ENCODE measurements at places on chromosomes 7 and 10.

DNA sequence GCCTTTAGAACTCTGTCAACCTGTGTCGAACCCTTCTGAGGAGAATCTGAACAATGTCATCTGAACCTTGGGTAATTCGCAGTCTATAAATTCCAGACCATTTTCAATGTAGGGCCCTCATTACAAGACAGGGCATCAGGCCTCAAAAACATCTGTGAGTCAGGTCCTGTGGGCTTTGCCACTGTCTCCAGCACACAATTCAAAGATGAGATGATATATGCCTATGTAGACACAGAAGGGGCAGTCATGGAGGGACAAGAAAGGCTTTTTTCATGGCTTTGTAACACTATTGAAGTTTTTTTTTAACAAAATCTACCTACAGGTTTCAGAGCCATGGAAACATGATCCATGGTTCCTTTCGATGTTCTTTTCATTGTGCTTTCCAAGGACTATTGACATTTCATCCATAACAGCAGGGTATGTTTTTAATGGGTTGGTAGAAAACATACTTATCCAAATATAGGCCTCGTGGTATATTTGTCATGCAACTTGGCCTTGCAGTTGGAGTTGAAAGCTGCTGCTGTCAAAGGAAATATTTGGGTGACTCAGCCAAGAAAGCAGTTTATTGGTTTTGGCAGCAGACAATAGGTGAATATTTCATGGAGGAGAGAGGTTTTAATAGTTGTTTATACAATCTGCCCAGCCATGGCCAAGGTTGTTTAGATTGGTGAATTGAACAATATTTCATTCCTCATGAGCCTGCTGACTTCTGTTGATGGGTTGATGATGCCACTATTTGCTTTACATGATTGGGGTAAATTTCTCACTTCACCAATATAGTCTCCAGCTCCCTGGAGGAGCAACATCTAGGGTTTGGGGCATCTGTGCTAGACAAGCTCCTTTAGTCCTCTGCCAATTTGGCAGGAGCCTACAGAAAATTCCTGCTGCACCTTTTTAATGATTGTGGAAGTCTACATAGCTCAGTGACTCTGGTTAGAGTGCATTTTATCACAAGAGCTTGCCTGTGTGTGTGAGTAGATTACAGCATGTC is 158.4 kb upstream of the TMEM72 start:
- peak; percentile 75 for DNase-seq

- no peak for DNase-seq
Observed at GRCh38 chr10:32104181-32104580, 48.0 kb upstream of the KIF5B start.

DNA sequence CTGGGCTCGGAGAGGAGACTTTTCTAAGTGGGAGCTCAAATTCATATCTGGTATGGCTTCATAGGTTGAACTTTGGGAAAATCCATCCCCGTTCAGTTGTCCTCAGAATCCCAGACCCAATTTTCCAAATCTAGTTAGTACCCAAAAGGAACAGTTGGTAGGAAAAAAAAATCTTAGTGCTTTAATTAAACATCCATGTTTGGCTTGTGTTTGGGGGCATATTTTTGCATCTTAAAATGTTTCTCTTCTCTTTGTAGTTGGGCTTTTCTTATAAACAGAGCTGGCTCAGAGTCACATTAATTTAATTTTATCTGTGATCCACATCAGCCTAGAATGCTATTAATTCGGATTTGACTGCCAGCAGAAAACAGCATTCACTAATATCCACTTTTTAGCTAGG is 165.9 kb downstream of the BUB3 start:
- no peak for DNase-seq

DNA sequence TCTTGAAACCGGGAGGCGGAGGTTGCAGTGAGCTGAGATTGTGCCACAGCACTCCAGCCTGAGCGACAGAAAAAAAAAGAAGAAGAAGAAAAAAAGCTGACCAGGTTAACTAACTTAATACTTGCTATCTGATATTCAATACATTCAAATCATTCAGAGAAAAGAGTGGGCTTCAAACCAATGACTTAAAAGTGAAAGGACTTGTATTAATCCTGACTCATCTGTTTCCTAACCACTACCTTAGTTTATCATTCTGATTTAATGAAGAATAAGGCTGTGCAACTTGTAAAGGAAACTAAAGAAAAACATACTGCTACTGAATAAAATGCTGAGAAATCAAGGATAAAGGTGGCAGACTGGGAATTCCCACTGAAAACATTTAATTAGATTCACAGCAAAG is 128.4 kb downstream of the NRBF2 start:
- DNase-seq, result no peak

DNA sequence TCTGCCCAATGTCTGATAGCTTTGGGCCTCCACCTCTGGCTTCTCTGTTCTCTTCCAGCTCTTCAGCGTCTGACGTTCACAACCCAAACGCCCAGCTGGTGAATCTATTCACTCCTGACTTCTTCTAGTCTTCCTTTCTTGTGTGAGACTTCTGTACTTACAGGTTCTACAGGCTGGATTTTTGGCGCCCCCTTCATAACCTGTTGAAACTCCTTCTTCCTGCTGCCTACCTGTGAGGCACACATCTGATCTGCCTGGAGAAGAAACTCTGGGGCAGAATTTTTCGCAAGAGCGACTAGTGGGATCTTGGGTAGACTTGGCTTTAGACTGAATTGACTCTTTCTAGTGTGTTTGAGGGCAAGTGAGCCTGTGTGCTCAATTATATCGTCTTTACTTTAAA is 249.3 kb downstream of the REEP3 start:
- DNase-seq, result peak; percentile 11

GRCh38 chr10:9331583-9332008 is 1277.1 kb downstream of the GATA3 start:
- peak; percentile 65 for DNase-seq

- no peak for DNase-seq
Observed at GRCh38 chr7:6237011-6237410, 35.4 kb downstream of the CYTH3 start.

- DNase-seq, result peak; percentile 97
Observed at GRCh38 chr10:48470893-48471805, 133.7 kb downstream of the ARHGAP22 start.

GRCh38 chr10:60566096-60566495 is 176.4 kb upstream of the ANK3 start:
- DNase-seq, result no peak

GRCh38 chr7:73706126-73707044 is 13.1 kb downstream of the STX1A start:
- peak; percentile 84 for DNase-seq

DNA sequence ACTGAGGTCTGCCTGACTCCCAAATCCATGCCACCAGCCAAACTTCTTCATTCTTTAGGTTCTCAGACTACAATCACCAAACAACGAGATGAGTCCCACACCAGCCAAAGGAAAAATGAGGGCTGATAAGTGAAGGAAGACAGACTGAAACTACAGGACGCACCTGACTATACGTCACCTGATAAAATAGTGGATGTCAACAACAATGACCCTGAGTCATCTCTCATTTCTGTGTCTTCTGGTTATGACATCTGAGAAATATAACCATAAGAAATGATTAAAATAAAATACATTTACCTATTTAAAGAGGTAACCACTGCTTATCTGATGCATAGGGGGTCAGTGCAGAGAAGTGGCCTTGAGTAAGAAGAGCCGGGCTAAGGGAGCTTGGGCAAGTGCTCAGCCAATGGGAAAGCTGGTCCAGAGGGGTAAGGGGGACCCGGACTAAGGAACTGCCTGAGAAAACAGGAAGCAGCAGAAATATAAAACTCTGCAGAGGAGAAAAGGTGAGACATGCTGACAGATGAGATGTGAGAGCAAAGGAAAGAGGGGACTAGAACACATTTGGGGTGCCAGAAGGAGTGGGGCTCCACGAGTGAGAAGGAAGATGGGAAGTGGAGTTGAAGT is 51.8 kb downstream of the HIPK2 start:
- no peak for DNase-seq

- peak; percentile 41 for DNase-seq
Observed at GRCh38 chr10:46992803-46993561, 81.8 kb downstream of the PTPN20 start.

GRCh38 chr7:41900532-41900931 is 197.6 kb upstream of the INHBA start:
- no peak for DNase-seq

DNA sequence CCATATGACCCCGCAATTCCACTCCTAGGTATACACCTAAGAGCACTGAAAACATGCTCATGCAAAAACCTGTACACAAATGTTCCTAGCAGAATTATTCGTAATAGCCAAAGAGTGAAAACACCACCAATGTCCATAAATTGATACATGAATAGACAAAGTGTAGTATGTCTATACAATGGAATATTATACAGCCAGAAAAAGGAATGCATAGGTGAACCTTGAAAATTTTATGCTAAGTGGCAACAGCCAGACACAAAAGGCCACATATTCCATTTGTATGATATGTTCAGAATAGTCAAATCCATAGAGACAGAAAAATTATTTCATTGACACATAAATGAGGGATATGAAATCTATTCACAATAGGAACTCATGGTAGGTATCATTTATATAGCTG is 81.0 kb upstream of the NOBOX start:
- DNase-seq, result no peak

- no peak for DNase-seq
Observed at GRCh38 chr7:5324961-5325360, 42.2 kb downstream of the SLC29A4 start.

- no peak for DNase-seq
Observed at GRCh38 chr7:2774935-2775334, 69.2 kb downstream of the GNA12 start.

- no peak for DNase-seq
Observed at GRCh38 chr7:18399436-18400235, 95.9 kb upstream of the HDAC9 start.

DNA sequence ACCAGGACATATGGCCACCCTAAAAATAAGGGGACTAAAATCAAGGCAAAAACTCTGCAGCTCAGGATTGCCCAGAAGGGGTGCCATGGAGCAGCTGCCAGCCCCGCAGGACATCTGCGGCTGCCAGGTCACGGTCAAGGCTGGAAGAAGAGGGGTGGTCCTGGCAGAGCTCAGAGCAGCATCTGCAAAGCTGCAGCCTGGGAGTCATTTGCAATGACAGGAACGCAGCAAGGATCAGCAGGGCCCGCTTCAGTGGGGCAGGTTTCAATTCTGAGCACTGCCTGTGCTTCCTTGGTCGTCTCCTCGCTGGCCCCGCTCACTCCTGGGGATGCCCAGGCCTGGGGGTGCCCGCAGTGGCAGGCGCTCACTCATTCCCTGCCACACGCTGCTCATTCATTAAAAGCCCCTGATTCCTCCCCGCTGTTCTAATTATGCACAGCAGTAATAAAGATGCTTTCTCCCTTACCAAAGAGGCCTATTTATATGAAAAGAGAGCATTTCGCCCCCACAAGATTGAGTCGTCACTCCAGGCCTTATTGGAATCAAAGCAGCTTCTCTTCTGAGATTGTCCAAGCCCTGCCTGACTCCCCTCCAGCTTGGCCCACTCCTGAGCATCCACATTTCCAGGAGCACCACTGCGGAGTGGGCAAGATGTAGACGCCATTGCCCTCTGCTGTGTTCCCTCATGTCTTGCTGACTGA is 4.6 kb downstream of the HSPA12A start:
- no peak for DNase-seq

DNA sequence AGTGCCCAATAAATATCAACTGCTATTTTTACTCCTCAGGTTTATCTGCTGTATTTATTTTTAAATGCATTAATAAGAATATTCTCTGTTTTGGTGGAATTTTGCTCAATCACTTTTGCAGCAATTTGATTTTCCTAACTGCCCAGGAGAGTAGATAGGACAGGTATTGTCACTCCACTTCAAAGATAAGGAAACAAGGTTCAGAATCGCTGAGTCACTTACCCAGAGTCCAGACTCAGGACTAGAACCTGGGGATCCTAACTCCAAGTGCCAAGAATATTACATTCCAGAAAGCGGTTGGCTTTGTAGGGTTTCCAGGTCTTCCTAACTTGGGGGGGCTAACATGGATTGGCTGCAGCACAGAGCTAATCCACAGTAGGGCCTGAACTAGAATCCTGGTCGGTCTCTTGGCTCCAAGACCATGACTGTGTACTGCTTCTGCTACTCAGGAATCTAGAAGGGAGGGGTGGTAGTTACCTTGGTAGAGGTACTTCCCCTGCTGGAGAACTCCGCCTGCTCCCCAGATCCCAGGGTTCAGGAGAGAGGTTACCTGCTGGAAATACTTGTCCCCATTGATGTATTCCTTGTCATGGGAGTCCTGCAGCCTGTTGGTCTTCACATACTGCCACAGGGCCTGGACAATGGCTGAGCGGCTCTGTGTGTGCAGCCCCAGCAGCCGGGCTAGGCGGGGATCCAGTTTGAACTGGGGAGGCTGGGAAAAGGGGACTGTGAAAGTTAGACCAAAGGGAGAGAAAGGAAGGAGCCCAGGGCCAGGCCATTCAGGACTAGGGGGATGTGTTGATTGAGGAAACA is 7.3 kb downstream of the SMARCD3 start:
- DNase-seq, result no peak

DNA sequence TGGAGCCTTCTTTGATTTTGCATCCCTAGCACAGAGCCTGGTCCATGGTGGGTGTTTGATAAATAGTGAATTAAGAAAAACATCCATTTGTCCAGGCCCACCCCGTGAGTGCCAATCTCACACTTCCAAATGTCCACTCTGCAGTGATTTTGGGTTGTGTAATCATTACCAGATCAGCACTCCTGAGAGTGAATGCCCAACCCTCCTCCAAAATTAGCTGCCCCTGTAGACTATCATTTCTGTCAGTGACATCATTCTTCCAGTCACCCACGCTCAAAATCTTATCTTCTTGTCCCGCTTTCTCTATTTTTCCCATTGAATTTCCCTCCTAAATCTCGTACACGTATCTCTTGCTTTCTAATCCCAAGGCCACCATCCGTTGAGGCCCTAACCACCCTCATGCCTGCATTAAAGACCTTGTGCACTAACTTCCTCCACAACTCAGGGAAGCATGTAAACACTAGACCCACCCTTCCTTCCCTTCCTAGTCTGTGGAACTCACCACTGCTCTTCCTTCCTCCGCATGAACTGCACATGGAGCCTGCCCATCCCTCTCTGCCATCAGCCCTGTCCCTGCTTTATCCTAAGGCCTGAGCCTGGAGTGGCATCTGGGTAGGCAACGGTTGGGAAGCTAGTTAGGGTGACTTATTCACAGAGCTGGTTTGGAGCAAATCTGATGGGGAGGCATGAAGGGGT is 32.8 kb downstream of the PIK3AP1 start:
- DNase-seq, result no peak

DNA sequence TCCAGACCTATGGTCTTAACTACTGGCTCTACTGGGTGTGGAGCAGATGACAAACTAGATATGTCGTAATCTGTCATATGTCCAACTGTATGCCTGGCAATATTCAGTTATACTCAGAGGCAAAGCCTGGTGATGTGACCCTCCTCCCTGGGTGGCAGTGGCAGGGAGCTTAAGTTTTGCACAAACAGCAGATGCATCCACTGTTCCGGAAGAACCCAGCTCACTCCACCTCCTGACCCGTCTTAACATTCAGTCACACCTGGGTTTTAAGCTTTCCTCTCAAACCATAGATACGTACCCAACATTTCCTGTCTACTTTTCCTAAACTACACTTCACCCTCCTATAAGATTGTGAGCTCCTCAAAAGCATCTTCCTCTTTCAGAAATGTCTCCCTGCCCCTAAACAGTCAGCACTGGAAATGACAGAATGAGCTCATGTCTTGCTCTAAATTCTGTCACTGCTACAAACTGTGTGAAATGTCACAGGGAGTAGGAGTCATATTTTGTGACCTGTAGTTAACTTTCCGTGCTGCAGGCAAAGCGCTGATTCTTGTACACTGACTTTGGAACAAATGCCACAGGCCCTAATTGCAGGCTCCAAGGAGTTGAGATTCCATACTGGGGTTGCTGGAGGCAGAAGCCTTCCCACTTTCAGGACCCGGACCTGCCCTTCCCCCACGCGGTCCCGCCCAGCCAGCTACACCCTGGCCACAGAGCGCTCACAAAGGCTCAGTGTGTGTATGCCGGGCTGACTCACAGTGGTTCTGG is 23.9 kb downstream of the SCD start:
- DNase-seq, result peak; percentile 84
